Activated T-helper 1 cell treated with anti-CD3 and anti-CD28 coated beads, Interleukin-2, amount 50 U/mL, for 16 hours (primary cell): ENCODE measurements at places on chromosomes 7 and 10.

DNA sequence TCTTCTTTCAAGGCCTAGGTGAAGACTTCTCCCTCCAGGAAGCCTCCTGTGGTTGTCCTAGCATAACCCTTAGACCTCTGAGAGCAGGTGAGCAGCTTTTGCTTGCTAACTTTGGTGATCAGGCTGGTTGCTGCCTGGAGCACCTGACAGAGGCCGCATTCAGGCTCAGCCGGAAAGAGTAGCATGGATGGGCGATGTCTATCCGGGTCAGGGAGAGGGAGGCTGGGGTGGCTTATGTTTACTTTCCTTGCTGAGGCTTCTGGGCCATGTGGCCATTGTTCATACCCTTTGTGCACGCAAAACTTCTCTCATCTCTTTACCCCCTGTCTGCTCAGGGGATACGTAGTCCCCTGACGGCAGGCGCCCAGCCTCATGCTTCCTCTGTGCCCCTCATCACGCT lies 27.4 kb upstream of the PCBD1 start:
- DNase-seq = no peak

- DNase-seq = no peak
Measured at GRCh38 chr7:40795607-40796006, 660.8 kb downstream of the SUGCT start.

DNA sequence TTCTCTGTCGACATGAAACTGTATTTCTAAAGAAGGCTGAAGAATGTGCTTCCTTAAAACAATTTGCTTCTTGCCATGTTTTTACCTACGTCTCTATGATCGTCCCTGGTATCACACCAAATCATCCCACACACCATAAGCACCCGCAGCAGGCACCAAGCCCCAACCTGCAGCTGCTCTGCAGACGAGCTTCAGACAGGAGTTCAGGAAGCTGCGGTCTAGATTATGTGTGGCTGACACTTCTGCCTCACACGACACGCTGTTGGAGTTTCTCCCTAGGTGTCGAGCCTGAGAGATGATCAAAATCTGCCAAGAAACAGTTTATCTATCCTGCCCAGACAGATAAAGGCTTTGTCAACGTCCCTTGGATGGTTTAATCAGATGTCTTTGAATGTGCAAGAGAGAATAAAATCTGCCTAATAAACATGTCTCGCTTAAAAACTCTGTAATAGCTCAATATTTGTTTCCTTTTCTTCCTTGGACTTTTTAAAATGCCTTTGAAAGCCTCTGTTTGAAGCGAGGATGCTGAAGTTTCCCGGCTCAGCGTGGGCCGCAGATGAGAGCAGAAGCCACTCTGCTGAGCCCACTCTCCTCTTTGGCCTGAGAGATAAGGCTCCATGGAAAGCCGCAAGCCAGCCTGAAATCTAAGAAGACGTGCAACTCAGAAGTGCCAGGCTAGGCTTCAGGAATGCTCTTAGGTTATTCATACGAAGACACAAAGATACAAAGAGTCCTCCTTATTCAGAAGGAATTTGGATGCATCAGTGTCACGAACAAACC lies 158.3 kb upstream of the PFKP start:
- DNase-seq = no peak

GRCh38 chr7:18426564-18427226 lies 68.9 kb upstream of the HDAC9 start:
- DNase-seq = no peak

GRCh38 chr10:86267286-86268195 lies 99.1 kb downstream of the GRID1 start:
- no peak for DNase-seq
